Ureter (tissue), 1 donor: ENCODE measurements at places on chromosomes 7 and 10. TPM values are rescaled to one million over a fixed set of nuclear protein-coding genes. Genes with fewer than 3 reads are reported as not detected.

The TYSND1 gene
- 22.2 TPM for total RNA-seq

The OR2A1 gene
- not detected for total RNA-seq

The CUZD1 gene
- 0.94 TPM for total RNA-seq

The ITGB8 gene
- total RNA-seq: 48.5 TPM

The HOXA10 gene
- 15.3 TPM for total RNA-seq

The CYP2C8 gene
- 1.6 TPM for total RNA-seq

The VDAC2 gene
- total RNA-seq: 124 TPM

The PDGFA gene
- 31.5 TPM for total RNA-seq

The ACTR3C gene
- total RNA-seq: 18.2 TPM

GRCh38 chr7:101754424-101755159, 62.8 kb upstream of the CUX1 start:
- DNase-seq: no peak

DNA sequence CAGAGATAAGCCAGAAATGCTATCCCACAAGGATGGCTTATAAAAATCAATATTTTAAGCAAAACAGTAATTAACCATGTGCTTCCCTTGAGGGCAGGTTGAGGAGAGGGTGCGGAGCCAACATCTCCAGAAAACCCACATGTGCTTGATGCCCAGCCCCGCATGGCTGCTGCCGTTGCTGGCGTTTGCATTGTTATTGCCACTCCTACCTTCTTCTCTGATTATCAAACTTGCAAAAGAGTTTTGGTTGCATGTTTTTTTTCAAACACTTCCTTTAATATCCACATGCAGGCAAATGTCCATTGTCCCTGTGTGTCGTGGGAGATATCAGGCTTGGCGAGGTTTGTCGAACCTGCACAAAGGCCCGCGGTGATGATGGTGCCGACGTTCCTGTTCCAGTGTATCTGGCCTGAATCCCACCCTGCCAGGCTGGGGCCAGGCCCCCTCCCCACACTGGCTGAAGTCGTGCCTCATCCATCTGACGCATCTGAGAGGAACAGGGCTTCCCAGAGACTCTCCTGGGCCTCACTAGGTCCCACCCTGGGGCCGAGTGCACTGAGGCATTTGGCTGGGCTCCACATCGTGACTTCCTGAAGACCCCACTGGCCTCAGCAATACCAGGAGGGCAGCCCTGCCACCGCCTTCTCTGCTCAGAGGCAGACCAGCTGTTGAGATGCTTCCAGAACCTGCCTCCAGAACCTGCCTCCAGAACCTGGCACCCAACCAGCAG, 40.9 kb downstream of the TCERG1L start:
- no peak for DNase-seq

GRCh38 chr10:132644527-132645246, 107.1 kb downstream of the INPP5A start:
- DNase-seq: no peak

- DNase-seq: no peak
These were observed 1257.8 kb upstream of the SORCS1 start for GRCh38 chr10:108422286-108422685.

GRCh38 chr7:1906087-1906830, 236.2 kb downstream of the ELFN1 start:
- DNase-seq: no peak

- no peak for DNase-seq
These were observed 434.4 kb upstream of the ZMIZ1 start for GRCh38 chr10:78634389-78634815.

DNA sequence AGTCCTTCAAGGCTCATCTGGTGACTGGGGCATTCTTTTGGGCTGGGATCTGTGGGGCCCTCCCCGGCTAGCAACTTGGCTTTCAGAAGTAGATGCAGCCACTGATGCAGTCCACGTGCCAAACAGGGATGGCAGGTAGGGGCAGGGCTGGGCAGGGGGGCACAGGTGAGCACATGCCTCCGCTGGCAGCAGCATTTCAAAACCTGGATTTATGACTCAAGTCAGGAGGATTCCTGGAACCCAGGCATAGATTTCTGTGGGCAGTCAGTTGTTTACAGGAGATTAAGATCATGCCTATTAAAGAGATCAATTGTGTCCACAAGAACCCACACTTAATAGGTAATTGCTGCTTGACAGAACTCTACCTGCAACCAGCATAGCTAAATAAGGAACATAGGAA, 839 bp upstream of the HABP2 start:
- DNase-seq: peak; percentile 58

GRCh38 chr10:73506074-73506473, 10.2 kb upstream of the PPP3CB start:
- no peak for DNase-seq

GRCh38 chr10:178208-178607, 43.0 kb downstream of the ZMYND11 start:
- DNase-seq: no peak

GRCh38 chr10:35449944-35450343, 113.6 kb downstream of the CCNY start:
- no peak for DNase-seq

GRCh38 chr7:42991913-42992591, 59.9 kb downstream of the MRPL32 start:
- DNase-seq: no peak

GRCh38 chr10:58064714-58065528, 202.8 kb downstream of the IPMK start:
- DNase-seq: no peak

DNA sequence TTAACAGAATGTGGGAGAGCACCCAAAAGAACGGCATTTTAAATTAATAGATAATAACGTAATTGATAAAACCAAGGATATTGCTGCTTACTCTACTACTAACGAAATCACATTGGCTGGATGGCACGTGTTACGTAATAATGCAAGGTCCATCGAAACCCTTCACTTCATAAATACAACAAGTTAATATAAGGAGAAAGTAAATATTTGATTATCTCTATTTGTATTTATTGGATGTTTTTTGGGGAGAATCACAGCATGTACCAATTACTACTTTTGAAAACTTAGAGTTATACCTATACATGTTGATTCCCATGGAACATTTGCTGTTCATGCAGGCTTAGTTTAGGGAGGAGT, 1.6 kb downstream of the PRKG1 start:
- no peak for DNase-seq

DNA sequence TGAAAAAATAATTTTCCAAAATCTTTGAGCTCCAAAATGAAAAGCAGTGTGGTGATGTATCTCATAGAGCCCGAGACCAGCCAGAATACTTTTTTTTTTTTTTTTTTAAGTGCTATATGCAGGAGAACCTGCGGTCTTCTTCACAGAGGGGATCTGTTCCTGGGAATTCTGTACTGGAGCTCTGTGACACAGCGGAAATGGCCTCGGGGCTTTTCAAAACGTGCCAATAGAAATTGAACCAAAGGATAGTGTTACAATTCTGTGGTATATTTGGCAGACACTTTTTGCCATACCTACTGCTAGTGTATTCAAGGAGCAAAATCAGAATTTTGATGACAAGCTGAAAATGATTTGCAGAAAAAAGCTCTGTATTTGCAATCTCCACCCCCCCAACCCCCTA, 1429.3 kb upstream of the LRRTM3 start:
- DNase-seq: no peak

GRCh38 chr10:120453886-120454285, 3.1 kb upstream of the PLPP4 start:
- DNase-seq: no peak

DNA sequence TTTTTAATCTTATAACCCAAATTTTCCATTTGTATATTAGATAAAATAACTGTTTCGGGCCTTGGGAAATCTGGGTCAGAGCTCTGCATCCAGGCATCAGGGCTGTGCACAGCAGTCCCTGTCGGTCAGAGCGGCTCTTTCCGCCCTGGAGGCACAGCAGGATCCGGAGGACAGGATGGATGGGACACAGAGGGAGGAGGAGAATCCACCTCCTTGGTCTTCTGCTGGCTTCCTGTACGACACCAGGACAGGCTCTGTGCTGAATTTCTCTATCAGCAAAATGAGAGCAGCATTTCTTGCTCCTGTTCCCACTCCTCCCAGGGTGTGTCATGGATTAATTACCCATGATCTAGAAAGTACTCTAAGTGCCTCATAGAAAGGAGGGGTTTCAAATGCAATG, 254.9 kb downstream of the SKAP2 start:
- DNase-seq: no peak

DNA sequence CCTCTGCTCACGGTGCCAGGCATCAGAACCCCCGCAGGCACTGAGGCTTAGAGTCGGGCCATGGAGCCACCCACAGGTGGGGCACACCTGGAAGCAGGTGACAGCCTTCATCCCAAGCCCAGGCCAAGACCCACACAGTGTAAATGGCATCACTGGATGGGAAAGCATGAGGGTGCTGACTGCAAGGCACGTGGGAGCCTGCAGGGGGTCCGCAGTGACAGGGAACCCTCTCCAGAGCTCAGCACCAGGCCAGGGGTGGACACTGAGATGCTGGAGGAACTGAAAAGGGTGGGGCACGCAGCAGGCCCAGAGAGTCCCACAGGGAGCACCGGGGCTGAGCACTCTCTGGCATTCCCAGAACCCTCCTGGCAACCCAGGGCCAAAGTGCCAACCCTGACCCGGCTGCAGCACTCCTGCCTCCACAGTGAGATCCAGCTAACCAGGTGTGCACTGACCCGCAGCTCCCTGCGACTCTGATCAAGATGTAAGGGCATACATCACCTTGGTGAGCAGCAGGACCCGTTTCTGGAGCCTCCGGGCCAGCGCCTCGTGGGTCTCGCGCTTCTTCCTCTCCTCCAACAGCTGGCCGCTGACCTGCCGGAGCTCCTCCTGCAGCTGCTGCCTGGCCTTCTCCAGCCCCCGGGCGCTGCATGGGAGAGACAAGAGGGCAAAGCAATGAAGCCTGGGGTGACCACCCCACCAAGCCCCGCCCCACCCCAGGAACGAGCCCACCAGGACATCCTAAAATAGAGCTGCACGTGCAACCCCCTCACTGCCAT, 163.9 kb downstream of the MAD1L1 start:
- no peak for DNase-seq

DNA sequence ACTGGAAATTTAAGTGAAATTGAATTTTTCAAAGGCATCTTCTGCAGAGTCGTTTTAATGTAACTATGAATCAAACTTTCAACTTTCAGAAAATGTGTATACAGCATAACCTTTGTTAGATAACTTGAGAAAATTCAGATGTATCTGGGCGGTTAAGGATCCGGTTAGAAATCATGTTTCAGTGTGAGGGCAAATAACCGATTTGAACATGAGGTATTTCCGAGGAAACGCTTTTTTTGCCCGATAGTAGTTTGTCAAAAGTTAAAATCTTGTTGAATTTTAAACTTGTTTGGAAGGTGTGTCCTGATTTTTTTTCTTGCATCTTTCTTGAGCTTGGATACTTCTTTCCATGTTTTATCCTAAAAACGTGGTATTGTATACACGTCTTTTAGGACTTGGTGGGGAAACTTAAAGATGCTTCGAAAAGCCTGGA, 1.3 kb upstream of the BMI1 start:
- DNase-seq: no peak

- no peak for DNase-seq
These were observed 26.5 kb upstream of the STARD3NL start for GRCh38 chr7:38151556-38151955.

- DNase-seq: no peak
These were observed 21.7 kb upstream of the PWWP2B start for GRCh38 chr10:132375116-132375794.

DNA sequence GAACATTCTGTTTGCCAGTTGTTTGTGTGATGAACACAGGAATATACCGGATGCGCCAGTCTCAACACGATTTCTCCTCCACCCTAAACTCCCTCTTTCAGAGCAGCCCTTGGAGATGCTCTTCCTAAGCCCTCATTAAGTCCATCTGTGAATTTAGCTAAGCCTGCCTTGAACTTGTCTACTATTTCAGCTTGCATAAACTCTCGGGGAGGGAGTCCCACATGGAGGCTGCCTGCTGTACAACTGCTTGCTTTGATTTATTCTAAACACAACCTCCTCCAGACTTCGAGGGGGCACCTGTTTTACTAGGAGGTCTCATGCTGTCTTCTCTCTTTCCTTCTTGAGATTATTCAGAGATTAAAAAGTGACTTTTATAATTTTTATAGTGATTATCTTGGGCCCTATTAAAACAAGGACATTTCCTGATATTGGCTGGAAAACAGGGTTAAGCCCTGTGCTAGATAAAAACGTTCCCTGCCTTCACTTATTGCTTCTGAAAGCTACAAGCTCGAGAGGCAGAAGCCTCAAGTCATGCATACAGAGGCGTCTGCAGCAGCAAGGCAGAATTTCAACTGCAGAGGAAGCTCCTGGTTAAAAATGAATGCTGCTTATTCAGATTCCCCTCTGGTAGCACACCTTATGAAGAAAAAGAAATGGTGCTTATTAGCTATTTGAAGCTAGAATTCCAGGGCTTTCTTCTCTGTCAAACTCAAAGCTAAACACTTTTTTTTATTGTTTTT, 174.3 kb downstream of the FANK1 start:
- no peak for DNase-seq

DNA sequence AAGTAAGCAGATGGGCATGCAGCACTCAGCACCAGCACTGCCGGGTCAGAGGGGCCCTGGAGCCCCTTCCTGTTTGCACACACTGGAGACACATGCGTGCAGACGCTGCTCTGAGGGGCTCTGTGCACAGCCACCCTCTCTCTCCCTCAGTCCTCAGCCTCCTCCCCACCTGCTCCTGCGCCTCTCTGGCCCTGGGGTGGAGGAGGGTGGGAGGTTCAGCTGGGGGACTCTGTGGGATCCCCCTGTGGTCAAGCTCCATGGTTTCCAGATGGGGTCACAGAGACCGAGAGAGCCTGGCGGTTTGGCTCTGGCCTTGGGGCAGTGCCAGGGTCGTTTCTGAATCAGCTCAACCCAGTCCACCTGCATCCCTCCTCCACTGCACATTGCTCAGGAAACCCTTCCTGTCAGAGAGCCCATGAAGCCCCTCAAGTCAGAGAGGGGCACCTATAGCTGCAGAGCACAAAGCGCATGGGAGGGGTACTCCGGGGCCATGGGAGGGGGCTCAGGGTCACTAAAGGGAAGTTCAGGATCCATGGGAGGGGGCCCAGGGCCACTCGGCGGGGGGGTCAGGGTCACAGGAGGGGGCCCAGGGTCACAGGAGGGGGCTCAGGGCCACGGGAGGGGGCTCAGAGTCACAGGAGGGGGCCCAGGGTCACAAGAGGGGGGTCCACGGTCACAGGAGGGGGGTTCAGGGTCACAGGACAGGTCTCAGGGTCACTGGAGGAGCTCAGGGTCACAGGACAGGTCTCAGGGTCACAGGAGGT, 161.7 kb downstream of the ADARB2 start:
- DNase-seq: no peak

GRCh38 chr10:102450374-102451104, 804 bp downstream of the C10orf95 start:
- peak; percentile 87 for DNase-seq

- DNase-seq: no peak
These were observed 37.3 kb downstream of the PTPRN2 start for GRCh38 chr7:158550394-158550700.
